ENCODE measurements at places on chromosomes 13 and 19. TPM values are rescaled to one million over a fixed set of nuclear protein-coding genes. Genes with fewer than 3 reads are reported as not detected.

The LRRC25 gene
- total RNA-seq: 0.35 TPM

The FOXA3 gene
- 0.31 TPM for total RNA-seq

The CEACAM16 gene
- total RNA-seq: not detected

GRCh38 chr13:41145136-41145908 lies 12.7 kb upstream of the KBTBD6 start:
- no peak for DNase-seq

GRCh38 chr19:6099599-6099998 lies 10.7 kb downstream of the RFX2 start:
- DNase-seq: no peak

DNA sequence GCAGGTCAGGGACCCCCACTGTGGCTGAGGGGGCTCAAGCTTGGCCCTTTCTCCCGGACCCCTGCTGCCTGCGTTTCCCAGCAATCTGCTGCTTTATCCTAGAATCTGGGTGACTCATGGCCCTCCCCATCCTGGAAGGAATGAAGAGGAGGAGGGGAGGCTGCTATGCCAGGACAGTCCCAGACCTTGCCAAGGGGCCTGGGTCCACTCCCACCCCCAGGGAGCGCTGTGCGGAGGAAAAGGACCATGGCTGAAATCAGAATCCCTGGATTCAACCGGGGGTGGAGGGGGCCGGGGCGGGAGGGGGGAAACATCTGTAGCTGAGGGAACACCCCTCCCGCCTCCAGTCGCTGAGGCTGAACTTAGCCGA lies 20.5 kb downstream of the ZNF114 start:
- DNase-seq: peak; percentile 77

GRCh38 chr19:532561-533363 lies 1.2 kb downstream of the CDC34 start:
- DNase-seq: no peak

DNA sequence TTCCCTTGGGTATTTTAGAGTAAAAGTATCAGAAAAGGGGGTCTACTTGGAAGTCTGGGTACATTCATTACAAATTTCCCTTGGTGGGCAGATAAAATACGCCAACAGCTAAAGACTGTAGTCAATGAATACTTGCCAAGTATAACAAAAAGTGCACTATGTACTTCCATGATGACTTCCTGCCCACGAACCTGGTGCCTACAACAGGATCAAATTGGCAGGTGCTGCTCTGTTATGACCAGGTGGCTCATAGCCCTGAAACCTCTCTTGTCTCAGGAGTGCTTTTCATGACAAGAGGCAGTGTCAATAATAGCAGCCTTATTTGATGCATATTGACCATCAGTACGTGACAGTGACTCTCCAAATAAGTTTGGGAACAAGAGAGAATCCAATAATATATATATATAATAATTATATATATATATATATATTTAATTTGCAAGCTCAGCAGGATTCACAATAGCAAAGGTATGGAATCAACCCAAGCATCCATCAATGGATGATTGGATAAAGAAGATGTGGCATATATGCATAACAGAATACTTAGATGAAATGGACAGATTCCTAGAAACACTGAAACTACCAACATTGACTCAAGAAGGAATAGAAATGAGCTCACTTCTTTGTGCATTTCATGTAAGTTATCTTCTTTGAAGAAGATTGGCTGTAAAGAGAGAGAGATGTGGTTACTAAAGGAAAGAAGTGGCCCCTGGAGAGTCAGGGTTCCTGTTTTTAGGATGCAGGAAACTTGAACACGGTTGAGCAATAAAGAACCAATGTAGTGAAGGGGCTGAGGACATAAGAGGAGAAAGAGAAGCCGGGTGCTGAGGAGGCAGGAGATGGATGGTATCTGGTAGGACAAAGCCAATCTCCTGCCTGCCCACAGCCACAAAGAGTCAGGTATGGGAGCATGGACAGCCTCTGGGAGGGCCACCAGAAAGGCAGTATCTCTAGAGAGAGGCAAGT lies 52.0 kb upstream of the GTF2F2 start:
- DNase-seq: no peak

GRCh38 chr13:48908381-48909055 lies 67.2 kb upstream of the FNDC3A start:
- DNase-seq: peak; percentile 4
